ENCODE measurements at places on chromosomes 1 and 21. TPM values are rescaled to one million over a fixed set of nuclear protein-coding genes. Genes with fewer than 3 reads are reported as not detected.

Gene DNAJC6
- total RNA-seq = 0.72 TPM

Gene HPCA
- total RNA-seq = not detected

Gene SLC25A44
- total RNA-seq = 13.8 TPM

Gene ADAMTS1
- 284 TPM for total RNA-seq

Gene RGSL1
- not detected for total RNA-seq

Measured in fibroblast of the aortic adventitia (primary cell).